ENCODE measurements at places on chromosomes 4 and X. TPM values are rescaled to one million over a fixed set of nuclear protein-coding genes. Genes with fewer than 3 reads are reported as not detected.

Gene DDX53
- not detected for total RNA-seq

Gene CT45A3
- total RNA-seq, result not detected

Gene TMEM31
- total RNA-seq, result not detected

Gene TECRL
- 636 TPM for total RNA-seq

Gene SSX7
- total RNA-seq, result not detected

Gene TSC22D3
- total RNA-seq, result 56.2 TPM

Gene LDB2
- total RNA-seq, result 45.4 TPM

Gene CHST7
- total RNA-seq, result 29.0 TPM

Gene HTN3
- not detected for total RNA-seq

GRCh38 chrX:42128020-42128419 lies 204.7 kb upstream of the CASK start:
- DNase-seq, result no peak

GRCh38 chr4:108820492-108821350 lies 57.9 kb upstream of the ETNPPL start:
- no peak for DNase-seq

DNA sequence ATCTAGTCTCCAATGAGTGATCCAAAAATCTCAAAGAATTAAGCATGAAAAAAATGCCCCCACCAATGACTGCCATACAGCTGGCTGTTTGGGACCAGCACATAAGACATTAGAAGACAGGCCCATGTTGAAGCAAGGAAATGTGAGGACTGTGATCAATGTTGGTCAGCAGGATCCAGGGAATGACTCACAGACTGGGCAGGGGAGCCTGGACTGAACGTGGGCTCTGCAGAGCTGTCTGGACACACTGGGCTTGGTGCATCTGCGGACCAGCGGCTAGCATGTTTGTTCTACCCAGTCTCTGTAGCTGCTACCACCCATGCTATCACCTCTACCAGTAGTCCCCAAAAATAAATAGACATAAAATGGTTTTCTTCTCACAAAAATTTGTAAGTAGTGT lies 108.6 kb downstream of the PALLD start:
- DNase-seq, result peak; percentile 38

GRCh38 chr4:152942346-152942745 lies 6.2 kb downstream of the FHDC1 start:
- DNase-seq, result no peak

GRCh38 chr4:119683518-119683917 lies 54.9 kb upstream of the PDE5A start:
- no peak for DNase-seq

- no peak for DNase-seq
Measured at GRCh38 chr4:173130687-173131086, 37.9 kb upstream of the GALNT7 start.

- DNase-seq, result no peak
Measured at GRCh38 chr4:86670756-86671155, 76.6 kb downstream of the PTPN13 start.

- DNase-seq, result no peak
Measured at GRCh38 chrX:152108527-152108926, 29.9 kb downstream of the MAGEA10 start.

DNA sequence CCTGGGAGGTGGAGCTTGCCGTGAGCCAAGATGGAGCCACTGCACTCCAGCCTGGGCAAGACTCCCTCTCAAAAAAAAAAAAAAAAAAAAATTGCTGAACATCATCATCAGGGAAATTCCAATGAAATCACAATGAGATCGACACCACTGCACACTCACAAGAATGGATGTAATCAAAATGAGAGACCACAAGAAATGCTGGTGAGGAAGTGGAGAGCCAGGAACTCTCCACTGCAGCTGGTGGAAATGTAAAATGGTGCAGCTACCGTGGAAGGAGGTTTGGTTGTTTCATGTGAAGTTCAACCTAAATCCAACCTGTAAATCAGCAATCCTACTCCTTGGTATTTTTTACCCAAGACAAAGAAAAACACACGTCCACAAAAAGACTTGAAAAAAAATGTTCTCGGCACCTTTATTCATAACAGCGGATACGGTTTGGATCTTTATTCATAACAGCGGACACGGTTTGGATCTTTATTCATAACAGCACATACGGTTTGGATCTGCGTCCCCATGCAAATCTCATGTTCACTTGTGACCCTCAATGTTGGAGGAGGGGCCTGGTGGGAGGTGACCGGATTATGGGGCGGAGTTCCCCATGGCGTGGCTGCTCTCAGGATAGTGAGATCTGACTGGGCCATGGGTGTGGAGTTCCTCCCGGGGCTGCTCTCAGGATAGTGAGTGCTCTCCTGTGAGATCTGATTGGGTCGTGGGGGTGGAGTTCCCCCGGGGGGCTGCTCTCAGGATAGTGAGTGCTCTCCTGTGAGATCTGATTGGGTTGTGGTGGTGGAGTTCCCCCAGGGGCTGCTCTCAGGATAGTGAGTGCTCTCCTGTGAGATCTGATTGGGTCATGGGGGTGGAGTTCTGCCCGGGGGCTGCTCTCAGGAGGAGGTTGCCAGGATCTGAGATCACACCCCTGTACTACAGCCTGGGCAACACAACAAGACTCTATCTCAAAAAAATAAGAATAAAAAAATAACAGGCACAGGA lies 7.7 kb downstream of the GAK start:
- DNase-seq, result peak; percentile 51

DNA sequence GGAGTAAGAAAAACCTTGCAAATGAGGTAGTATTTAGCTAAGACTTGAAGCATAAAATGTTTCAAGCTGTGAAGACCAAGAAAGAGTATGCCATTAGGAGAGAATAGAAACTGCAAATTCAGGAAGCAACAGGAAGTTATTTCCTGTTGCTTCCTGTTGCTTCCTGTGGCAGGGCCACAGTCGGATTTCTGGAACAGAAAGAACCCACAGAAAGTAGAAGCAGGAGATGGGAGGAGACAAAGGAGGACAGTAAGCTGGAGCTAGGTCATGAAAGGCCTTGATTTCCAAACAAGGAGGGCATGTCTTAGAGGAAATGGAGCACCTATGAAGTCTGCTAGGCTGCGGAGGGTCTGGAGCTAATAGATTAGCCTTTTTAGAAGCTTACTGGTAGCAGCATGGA lies 17.2 kb downstream of the ASB11 start:
- no peak for DNase-seq

GRCh38 chrX:76183289-76184049 lies 10.6 kb downstream of the PBDC1 start:
- no peak for DNase-seq

GRCh38 chr4:40887764-40888131 lies 138.0 kb downstream of the NSUN7 start:
- DNase-seq, result no peak
